Activated T-helper 2 cell treated with anti-CD3 and anti-CD28 coated beads, Interferon-gamma antibody, Interleukin-2, Interleukin-4, amounts not matched to agents 10 μg/mL and 5 μg/mL and 100 μg/mL, durations not matched to agents 14 hours and 24 hours and 36 hours (primary cell): ENCODE measurements at places on chromosomes 5 and 9. TPM values are rescaled to one million over a fixed set of nuclear protein-coding genes. Genes with fewer than 3 reads are reported as not detected.

- no peak for DNase-seq
Observed at GRCh38 chr5:93076096-93076495, 504.9 kb downstream of the NR2F1-AS1 start.

GRCh38 chr5:178590141-178590923 lies at the start of gene COL23A1:
TSS of gene COL23A1 (minus strand) at chr5:178590393.
- peak; percentile 18 for DNase-seq

DNA sequence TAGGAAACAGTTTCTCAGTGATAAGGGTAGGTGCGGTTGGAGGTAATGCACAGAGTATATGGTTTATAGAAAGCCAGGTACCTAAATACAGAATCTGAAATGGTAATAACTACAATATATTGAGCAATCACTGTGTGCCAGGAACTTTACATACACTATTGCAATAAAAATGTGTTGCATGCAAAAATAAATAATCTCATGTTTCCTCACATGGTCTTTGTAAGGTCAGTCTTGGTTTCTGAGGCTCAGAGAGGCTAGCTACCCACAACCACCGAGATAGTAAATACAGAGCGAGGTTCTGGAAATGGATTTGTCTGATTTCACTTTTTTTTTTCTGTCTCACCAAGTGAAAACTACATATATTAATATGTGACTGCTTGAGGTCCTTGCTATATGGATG lies 128.9 kb downstream of the CAMK4 start:
- DNase-seq, result no peak

- no peak for DNase-seq
Observed at GRCh38 chr5:109697339-109697738, 7.6 kb downstream of the MAN2A1 start.

DNA sequence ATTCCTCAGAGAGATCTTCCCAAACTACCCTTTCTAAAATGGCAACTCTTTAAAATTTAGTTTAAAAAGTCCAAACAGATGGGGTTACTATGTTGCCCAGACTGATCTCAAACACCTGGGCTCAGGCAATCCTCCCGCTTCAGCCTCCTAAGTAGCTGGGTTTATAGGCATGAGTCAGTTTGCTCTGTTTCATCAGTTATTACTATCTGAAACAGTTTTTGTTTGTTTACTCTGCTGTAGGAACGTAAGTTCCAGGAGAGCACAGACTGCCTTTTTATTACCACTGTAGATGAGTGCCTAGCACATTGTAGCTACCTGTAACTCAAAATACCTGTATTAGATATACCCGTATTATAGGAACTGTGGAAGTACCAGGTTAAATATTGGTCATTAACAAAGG lies 89.4 kb downstream of the UHRF2 start:
- no peak for DNase-seq

DNA sequence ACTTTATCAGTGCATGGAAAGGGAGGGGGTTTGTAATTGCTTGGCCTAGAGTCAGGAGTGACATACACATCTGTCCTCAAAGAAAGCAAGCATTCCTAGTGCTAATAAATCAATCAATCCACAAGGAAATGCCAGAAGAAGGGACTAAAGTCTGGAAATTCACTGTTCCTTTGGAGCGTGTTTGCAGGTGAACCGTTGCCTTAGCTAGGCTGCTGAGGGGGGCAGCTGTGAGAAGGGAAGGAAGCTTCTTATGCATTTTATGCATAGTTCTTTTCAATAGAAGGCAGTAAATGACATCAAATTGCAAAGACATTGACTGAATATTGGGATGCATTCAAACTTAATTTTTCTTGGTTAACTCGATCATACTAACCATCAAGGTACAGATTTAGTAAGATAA lies 1092.5 kb upstream of the SEMA6A start:
- DNase-seq, result no peak

GRCh38 chr5:44665101-44665701 lies 143.5 kb upstream of the MRPS30 start:
- DNase-seq, result no peak

GRCh38 chr9:79658926-79659325 lies 87.2 kb downstream of the TLE4 start:
- no peak for DNase-seq

DNA sequence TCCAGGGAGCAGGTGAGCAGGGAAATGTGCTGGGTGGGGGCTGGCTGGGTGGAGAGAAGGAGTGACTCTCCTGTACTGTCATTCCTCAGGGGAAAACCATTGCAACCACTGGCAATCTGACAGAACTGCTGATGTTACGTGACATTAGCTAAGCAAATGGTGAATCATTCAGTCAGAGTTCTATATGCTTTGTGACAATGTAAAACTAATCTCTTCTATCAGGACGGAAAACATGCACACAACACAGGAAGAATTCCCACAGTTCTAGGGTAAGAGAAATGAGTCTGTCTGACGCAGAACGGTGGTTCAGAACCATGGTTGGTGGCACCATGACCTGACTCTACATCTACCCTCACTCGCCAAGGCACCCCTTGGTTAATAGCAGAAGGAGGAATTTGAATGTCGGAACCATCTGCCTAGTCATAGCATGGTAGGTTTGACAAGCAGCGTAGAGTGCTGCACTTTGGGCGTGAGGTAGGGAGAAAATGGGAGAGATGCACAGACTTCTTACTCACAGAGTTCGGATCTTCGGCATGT lies 243.6 kb upstream of the PANK3 start:
- no peak for DNase-seq

GRCh38 chr5:170660531-170660930 lies 123.0 kb upstream of the GABRP start:
- DNase-seq, result no peak

DNA sequence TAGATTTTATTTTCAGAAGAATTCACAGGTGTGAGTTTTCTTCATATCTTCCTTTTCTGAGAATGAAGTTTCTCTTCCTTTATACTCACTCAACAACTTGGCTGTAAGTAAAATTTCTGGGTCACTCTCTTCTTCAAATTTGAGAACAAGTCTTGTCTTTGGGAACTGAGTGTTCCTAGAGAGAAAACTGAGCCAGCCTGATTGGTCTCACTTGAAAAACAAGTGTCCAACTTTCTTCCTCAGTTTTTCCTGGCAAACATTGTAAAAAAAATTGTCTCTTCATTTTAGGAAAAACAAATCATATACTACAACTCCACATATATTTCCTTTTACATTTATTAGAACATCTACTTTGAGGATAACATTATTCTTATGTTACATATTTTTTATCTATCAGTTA lies 156.1 kb upstream of the GHR start:
- no peak for DNase-seq

GRCh38 chr5:131381021-131381420 lies 117.2 kb downstream of the CDC42SE2 start:
- no peak for DNase-seq

- DNase-seq, result no peak
Observed at GRCh38 chr9:93132946-93133680, 938 bp downstream of the NINJ1 start.

DNA sequence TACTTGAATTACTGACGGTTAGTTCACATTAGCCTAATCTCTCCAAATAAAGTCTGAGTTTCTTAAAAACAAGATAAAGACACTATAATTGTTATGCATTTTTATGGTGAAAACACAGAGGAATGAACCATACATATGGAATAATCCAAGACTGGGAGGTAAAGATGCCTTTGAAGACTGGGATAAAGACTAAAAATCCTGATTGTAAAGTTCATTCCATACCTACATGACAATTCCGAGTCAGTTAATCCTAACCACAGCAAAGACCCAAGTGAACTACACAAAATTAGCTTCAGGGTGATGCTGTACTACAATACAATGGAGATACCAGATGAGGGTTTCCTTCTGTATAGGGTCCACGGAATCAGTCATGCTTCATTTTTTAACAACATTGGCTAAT lies 6.3 kb downstream of the AP3B1 start:
- DNase-seq, result no peak

GRCh38 chr5:106454651-106455415 lies 1215.9 kb downstream of the EFNA5 start:
- no peak for DNase-seq

- no peak for DNase-seq
Observed at GRCh38 chr9:135478829-135479468, 633 bp upstream of the PPP1R26 start.

DNA sequence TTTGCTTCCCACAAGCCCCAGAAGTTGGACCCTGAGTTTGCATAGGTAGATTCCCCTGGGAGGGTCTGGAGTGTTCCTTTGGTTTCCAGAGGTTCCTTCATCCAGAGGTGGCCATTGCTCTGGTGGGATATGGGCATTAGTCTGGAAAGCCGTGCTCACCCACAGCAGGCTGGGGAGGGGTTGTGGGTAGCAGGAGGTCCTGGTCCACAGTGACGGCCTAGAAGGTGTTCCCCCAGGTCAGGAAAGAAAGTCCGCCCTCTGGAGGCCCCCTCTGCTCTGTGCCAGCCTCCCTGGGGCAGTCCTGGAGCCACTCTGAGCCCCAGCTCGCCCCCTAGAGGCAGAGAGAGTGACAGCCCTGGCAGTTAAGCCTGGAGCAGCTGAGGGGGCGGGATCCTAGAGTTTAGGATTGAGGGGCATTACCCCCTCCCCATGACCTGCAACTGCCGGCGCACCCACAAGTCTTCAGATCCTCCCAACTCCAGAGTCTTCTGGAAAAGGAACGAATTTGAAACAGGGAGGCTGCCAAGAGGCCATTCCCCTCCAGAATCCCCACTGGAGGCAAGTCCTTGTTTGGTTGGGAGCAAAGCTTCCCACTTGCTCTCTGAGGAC lies 36.8 kb downstream of the NDST1 start:
- DNase-seq, result peak; percentile 41

DNA sequence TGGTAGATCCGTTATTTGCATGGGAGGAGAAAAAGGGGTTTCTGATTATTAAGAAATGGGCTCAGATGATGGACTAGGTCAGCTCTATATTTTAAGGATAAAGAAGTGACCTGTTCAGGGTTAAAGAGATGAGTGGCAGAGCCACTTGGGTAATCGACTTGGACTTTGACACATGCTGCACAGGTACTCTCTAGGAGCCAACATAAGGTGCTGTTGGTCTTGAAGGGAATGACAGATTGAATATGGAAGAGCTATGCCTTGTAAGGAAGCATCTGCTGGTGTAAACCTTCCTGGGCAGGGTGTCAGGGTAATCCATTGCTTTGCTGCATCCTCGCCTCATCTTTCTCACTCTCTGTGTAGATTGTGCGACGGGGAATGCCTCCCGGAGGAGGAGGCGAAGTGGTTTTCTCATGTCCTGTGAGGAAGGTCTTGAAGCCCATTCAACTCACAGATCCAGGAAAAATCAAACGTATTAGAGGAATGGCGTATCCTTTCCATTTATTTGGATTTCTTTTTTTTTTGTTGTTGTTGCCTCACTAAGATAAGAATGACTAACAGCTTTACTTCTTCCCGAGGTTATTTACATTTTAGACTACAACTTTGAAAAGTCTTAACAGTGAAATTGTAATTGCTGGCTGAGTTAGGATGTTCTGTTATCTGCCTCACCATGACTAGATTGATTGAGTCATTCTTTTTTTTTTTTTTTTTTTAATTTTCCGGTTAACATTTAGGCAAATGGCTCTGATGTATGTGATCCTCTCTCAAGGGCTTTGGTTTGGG lies 41.2 kb downstream of the RCL1 start:
- no peak for DNase-seq

GRCh38 chr5:179768326-179769085 lies 25.3 kb upstream of the LTC4S start:
- DNase-seq, result no peak

- DNase-seq, result no peak
Observed at GRCh38 chr9:16333691-16334090, 536.8 kb downstream of the BNC2 start.

GRCh38 chr9:92026206-92027002 lies 76.4 kb upstream of the ROR2 start:
- no peak for DNase-seq

DNA sequence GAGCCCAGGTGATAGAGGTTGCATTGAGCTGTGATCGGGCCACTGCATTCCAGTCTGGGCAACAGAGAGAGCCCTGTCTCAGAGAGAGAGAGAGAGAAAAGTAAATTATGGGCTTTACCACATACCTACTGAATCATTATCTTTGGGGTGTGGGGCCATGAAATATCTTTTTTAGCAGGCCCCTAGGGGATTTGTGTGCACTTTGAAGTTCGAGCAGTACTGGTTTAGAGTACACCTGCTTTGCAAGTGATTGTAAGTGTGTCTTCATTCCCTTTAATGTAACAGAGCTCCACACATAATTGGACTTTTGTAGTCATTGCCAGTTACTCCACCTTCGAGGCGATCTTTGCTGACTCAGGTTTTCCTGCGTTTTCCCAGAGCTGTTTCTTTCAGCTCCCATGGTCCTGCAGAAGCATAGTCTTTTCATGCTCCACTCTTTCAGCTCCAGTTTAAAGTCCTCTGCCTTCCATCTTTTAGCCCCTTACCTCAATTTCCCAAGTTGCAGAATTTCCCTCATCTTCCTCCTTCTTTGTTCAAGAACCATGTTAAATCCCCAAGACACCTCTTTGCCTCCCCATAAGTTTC lies 24.0 kb upstream of the FRMPD1 start:
- DNase-seq, result no peak

- DNase-seq, result no peak
Observed at GRCh38 chr5:68159224-68159951, 56.2 kb upstream of the PIK3R1 start.

- DNase-seq, result no peak
Observed at GRCh38 chr5:133088064-133088463, 36.3 kb downstream of the HSPA4 start.

DNA sequence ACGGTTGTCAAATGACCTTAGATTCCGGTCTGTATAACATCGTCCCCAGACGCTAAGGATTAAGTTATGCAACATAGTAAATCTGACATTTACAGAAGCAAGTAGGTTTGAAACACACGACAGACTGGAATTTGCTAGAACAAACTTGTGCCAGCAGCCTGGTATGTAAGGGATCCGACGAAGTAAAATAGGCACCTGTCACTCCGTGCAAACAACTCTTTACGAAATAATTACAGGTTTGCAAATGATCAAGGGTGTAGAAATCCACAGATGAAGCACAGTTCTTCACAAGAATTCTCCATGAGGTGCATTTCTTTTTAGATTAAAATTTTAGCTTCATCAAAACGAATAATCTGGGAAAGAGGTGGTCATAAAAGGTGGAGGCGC lies 508 bp downstream of the MOCS2 start:
- DNase-seq, result no peak

- no peak for DNase-seq
Observed at GRCh38 chr5:123283031-123283430, 140.2 kb downstream of the CEP120 start.

The C5orf15 gene
- total RNA-seq, result 63.7 and 66.7 TPM in 2 replicates

The SPATA31D4 gene
- total RNA-seq, result not detected in 2 replicates

The NFIL3 gene
- 191 and 192 TPM in 2 replicates for total RNA-seq

The PCA3 gene
- not detected in 2 replicates for total RNA-seq

The PCDHA1 gene
- 0.07 TPM in 1 of 2 replicates, not detected in the other for total RNA-seq

The RFX3 gene
- total RNA-seq, result 11.3 and 11.9 TPM in 2 replicates

The WWC1 gene
- total RNA-seq, result 0.09 and 0.59 TPM in 2 replicates

The ARSI gene
- total RNA-seq, result not detected in 2 replicates

The AGXT2 gene
- not detected in 2 replicates for total RNA-seq

The GARNL3 gene
- 1.9 and 2.9 TPM in 2 replicates for total RNA-seq

The PIP5KL1 gene
- 1.4 and 3.4 TPM in 2 replicates for total RNA-seq

The NEK6 gene
- total RNA-seq, result 44.6 and 47.7 TPM in 2 replicates

The PCDHGA2 gene
- 0.09 and 0.11 TPM in 2 replicates for total RNA-seq

The ANKRD18A gene
- total RNA-seq, result 2.7 and 3.9 TPM in 2 replicates

The SEMA4D gene
- total RNA-seq, result 317 and 330 TPM in 2 replicates

The ANKS6 gene
- total RNA-seq, result 10.9 and 11.2 TPM in 2 replicates

The C9orf153 gene
- 0.34 and 0.41 TPM in 2 replicates for total RNA-seq
